Osteoblast (primary cell): ENCODE measurements at places on chromosomes 2 and 18. TPM values are rescaled to one million over a fixed set of nuclear protein-coding genes. Genes with fewer than 3 reads are reported as not detected.

DNA sequence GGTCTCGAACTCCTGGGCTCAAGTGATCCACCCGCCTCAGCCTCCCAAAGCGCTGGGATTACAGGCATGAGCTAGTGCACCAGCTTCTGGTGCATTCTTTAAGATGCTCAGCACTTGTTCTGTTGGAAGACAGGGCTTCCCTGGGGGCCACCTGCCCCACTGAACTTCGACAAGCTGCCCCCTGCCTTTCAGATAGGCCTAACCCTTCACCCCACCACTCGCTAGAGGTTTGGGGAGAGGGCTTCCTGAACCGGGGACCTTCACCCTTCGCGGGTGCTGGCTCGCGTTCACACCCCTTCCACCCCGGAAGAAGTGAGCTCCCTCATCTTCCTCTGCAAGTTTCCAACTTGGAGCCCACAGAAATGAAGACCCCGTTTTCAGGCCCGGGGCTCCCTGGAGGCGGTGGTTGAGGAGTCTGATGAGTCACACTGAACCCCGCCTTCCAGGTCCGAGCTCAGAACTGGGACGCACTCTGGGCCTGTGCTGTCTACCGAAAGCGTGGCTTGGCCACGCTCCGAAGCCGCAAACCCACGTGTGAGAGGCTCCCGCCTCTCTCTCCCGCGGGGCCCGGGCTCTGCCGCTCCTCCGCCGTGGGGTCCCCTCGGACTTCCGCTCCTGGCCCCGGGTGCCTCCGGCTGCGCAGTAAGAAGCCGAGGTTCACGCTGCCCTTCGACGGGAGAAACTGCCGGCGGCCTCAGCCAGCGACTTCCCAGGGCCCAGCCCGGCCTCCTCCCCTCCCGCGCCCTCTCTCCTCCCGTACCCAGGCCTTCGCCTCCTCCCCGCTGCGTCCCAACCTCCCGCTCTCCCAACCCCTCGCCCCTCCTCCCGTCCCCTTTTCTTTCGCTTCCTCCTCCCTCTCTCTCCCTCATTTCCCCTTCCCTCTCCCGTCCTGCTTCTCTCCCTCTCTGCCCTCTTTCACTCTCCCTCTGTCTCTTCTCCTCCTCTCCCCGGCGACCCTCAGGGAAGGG lies 47.5 kb upstream of the SP3 start:
- DNase-seq = peak; percentile 83

DNA sequence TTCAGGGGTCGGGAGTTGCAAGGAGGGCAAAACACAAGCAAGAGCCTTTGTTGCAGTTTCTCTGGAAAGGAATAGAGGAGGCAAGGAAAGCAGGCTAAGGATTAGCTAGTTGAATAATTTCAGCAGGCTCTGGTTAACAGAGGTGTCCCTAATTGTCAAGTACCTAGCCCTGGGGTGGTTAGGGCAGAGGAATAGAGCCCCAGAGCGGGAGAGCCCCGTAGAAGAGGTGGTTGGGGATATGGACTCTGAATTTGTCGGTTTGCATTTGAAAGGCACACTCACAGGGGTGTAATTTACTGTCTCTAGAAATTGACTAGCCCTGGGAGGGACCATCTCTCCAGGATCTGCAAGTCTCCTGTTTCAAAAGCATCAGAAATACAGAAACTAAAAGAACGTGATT lies 1030.2 kb downstream of the TMEM182 start:
- no peak for DNase-seq

- DNase-seq = no peak
These were observed 214.2 kb downstream of the TNS1 start for GRCh38 chr2:217788669-217789002.

- no peak for DNase-seq
These were observed 558.2 kb upstream of the TNP1 start for GRCh38 chr2:217418090-217418489.

DNA sequence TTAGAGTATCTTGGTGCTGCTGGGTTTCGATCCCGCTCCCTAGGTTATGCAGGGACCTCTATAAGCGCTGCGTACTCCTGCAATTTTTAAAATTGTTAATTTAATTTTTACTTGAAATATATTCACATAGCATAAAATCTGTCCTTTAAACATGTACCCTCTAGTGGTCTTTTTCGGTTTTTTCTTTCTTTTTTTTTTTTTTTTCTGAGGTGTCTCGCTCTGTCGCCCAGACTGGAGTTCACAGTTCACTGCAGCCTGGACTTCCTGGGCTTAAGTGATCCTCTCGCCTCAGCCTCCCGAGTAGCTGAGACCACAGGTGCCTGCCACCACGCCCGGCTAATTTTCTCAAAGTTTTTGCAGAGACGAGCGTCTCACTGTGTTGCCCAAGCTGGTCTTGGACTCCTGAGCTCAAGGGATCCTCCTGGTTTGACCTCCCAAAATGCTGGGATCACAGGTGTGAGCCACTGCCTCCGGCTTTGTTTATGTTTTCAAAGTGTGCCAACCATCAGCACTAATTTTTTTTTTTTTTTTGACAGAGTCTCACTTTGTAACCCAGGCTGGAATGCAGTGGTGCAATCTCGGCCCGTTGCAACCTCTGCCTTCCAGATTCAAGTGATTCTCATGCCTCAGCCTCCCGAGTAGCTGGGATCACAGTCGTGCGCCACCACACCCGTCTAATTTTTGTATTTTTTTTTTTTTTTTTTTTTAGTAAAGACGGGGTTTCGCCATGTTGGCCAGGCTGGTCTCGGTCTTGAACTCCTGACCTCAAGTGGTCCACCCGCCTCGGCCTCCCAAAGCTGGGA lies 585 bp upstream of the MOB1A start:
- no peak for DNase-seq

- no peak for DNase-seq
These were observed 132.7 kb upstream of the MEX3C start for GRCh38 chr18:51330148-51330547.

- no peak for DNase-seq
These were observed 112.0 kb upstream of the CD226 start for GRCh38 chr18:70059684-70060083.

- peak; percentile 85 for DNase-seq
These were observed 12.2 kb downstream of the ARPC2 start for GRCh38 chr2:218229239-218229638.

DNA sequence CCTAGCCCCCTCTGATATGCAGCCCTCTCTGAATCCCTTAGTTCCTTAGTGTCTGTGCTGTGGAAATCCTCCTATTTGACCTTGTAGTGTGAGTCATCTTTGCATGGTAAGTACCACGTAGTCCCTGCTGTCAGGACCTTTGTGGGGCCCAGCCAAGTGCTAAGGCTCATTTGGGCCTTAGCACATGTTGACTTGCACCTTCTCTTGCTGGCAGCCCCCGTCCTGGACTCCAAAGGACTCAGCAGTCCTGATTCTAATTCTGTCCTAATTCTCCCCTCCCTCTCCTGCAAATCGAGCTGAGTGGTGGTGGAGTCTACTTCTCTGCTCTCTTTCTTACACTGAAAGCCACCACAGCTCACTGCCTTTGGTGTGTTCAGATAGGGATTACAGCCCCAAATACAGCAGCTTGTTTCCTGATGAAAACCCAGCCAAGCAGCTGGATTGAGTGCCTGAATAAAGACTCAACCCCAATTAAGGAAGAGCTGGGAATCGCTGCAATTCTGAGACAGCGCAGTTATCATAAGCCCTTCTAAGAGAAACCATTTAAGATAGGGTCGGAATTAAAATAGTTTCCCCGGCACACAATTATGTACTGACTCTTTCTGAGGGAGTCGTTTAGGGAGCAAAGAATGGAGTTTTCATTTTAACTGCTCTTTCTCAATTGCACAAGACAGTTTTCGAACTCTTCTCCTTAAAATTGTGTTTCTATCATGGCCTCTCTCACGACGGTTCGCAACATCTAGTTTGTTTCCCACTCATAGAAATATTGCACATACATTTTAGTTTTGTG lies 215.6 kb upstream of the TNP1 start:
- DNase-seq = no peak

Gene SERPINB8
- 30.4 and 31.8 TPM in 2 replicates for total RNA-seq

Gene ZBTB14
- total RNA-seq = 16.3 and 20.0 TPM in 2 replicates

Gene GAREM2
- 1.4 and 2.4 TPM in 2 replicates for total RNA-seq

Gene ADGRF3
- total RNA-seq = under 0.01 and 0.59 TPM in 2 replicates
